ENCODE measurements at places on chromosomes 2 and 18.
A peak's percentile ranks its signal among the peaks of the same experiment; 100 is the strongest.

DNA sequence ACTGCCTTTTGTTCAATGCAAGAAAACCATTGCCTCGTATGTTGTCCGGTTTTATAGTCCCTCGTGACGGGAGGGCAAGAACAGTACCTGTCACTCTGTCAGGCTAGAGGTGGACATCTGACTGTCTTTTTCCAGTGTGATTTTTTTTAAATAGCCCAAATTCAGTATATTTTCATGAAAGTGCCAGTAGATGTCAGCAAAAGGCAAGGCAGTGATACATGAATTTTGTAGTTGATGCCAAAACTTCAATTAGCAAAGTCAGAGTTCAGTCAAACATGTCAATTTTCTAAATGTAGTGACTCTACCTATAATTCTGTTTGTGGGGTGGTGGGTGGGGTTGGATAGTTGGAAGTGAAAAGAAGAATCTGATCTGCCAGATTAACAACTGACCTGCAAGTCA is 296.0 kb upstream of the MC4R start:
- no peak for DNase-seq

GRCh38 chr2:168639441-168639898 is 163.0 kb upstream of the NOSTRIN start:
- no peak for DNase-seq

- DNase-seq, result no peak
Observed at GRCh38 chr2:216119146-216119545, 10.0 kb downstream of the XRCC5 start.

DNA sequence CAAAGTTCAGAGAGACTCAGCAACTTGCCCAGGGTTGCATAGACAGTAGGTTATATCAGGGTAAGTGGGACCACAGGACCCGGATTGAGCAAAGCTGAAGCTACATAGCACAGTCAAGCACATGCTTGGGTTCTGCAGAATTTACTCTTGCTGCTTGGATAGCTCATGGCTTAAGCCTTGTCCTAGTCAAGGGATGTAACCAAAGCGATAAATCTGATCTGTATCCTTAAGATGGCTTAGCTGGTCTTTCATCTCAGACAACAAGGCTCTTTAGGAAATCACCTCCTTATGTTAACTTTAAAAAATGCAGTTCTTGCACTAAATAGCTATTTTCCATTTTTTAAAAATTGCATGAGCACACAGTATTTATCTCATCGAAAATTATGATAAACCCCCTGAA is 158.5 kb downstream of the LPIN1 start:
- no peak for DNase-seq

DNA sequence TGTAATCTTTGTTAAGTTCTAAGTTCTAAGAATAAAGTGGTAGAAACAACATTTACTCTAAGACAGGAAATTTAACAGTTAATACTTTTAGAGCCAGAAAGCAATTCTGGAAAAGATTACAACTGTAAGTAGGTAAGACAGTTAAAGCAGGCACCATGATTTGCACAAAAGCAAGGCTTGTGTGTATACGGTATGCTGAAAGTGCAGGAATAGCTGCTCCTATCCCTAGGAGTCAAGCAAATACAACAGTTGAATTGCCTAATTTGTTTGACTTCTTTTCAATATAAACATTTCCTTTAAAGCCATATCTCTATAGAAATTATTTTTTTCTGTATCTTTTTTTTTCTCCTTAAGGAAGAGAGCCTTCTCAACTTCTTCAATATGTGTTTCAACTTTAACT is 116.4 kb downstream of the KCNJ3 start:
- DNase-seq, result no peak

DNA sequence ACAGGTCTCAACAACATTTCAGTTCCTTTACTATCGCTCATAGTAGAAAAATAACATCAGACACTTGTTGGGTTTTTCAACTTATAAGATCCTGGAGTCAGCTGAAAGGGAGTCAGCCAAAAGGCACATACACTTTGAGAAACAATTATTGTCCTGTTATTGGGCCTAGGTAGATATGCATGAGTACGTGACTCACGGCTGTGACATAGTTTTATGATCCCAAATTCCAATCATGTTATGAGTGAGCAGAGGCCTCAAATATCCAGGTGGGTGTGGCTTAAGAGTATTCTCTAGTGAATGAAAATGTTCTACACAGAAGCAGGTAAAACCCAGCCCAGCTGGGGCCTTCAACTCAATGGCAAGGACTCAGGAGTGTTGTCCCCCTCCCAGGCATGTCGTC is 27.2 kb downstream of the SERPINB8 start:
- no peak for DNase-seq

DNA sequence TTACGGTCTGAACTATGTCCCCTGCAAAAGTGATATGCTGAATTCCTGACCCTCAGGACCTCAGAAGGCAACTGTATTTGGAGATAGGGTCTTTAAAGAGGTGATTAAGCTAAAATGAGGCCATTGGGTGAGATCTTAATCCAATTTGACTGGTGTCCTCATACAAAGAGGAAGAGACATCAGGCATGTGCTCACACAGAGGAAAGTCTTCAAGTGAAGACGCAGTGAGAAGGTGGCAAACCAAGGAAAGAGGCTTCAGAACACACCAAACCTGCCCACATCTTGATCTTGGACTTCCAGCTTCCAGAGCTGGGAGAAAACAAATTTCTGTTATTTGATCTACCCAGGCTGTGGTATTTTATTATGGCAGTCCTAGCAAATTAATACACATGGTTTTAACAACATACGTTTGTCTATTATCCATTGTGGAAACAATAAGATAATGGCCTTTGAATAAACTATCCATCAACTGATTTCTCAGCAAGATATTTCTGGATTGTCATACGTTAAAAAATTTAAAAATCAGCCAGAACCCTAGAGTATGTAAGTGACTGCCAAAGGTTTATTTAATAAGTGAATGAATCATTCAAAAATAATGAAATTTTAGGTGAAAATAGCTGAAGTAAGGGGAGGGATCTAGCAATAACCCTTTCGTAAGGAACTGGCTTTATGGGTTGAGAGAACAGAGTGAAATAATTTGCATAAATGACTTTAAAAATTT is 6.5 kb downstream of the WIPF1 start:
- no peak for DNase-seq

GRCh38 chr2:12046641-12047040 is 300.2 kb downstream of the LPIN1 start:
- DNase-seq, result no peak

DNA sequence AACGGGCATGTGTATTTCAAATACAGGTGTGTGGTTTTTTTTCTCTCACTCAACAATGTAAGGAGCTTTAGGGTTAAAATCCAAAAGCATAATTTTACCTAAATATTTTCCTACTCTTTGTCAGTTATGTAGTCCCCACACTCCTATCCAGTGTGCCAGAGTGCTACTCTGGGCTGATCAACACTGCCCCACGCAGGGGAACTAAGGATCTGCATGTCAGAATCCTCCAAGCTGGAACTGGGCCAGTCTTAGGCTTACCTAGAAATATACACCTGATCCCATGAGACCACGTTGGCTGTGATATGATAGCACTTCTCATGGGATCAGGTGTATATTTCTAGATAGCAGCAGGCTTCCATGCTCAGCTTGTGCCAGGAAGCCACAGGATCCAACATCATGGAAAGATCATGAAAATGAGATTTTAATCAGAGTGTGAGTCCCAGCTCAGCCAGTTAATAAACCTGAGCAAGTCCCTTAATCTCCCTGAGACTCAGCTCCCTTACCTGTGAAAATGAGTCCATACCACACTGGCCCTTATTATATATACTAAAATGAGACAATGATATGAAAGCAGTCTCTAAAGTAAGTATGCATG is 29.7 kb downstream of the CCDC141 start:
- peak; percentile 33 for DNase-seq

DNA sequence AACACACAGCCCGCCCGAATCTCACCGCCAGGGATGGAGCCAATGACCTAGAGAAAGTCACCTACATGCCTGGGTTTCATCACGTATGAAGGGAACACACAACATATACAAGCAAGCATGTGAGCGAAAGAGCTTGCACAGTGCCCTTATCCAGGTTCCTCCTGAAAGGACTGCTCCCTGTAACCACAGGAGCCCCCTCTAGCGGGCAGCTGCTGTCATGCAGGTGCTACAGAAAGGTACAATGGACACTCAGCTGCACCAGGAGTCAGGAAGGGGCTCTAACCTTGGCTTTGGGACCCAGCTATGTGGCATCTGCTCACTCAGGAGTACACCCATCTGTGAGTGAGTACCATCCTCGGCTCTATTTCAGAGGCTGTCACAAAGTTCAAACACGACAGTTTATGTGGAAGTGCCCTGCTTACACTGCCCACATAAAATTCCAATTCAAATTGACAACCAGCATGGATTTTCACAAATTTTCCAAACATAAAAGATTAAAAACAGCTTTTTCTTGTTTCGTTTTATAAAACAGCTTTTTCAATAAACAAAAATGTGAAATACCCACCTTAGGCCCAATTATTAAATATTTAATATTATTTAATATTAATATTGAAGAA is 3.5 kb downstream of the NDUFA10 start:
- peak; percentile 69 for DNase-seq

GRCh38 chr2:181354626-181355025 is 102.6 kb upstream of the ITGA4 start:
- no peak for DNase-seq

DNA sequence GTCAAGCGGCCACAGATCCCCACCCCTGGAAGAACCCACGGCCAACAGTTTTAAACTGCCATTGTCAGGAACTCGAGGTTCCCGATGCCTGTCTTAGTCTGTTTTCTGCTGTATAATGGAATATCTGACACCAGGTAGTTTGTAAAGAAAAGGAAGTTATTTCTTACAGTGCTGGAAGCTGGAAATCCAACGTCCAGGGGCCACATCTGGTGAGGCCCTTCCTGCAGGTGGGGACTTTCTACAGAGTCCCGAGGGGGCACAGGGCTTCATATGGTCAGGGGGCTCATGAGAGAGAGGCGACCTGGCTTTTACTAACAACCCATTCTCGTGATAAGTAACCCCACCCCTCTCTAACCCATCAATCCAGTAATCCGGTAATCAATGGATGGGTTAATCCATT is 501.6 kb upstream of the MYT1L start:
- no peak for DNase-seq

GRCh38 chr18:24296276-24296675 is 101.3 kb downstream of the OSBPL1A start:
- DNase-seq, result no peak

- no peak for DNase-seq
Observed at GRCh38 chr2:18788592-18788991, 199.2 kb upstream of the NT5C1B start.

DNA sequence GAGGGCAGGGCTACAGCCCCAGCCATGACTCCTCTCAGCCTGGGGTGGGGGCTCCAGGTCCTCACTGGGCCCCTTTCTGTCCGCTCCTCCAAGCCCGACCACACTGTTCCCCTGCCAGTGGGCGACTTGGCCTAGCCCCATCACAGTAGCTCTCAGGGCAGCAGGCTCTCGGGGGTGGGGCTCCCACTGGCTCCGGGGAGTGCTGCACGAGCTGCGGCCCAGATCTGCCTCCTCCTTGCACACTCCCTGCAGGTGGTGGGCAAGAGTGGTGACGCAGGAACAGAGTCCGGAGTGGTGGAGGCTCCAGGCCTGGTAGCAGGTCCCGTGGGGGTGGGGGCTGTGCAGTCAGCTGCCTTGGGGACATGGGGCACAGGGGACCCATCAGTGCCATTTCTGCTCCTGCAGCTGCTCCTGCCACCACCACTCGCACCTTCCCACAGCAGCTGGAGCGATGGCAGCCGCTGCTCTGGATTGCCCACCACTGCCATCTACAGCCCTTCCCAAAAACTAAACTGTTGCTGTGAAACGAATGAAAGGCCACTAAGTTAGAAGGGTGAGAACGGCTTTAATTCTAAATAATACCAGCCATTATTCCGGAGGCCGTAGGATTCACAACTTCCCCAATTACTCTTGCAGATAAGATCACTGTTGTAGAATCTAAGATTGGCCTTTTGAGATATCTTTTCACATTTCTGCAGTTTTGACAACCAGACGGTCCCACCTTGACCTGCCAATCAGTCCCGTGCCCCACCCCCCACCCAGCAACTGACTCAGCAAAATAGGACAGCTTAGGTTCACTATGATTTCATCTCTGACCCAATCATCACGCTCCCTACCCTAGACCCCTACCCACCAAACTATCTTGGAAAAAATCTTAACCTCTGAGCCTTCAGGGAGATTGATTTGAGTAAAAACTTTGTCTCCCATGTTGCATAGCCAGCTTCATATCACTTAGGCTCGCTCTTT is 530.2 kb downstream of the DCC start:
- no peak for DNase-seq

DNA sequence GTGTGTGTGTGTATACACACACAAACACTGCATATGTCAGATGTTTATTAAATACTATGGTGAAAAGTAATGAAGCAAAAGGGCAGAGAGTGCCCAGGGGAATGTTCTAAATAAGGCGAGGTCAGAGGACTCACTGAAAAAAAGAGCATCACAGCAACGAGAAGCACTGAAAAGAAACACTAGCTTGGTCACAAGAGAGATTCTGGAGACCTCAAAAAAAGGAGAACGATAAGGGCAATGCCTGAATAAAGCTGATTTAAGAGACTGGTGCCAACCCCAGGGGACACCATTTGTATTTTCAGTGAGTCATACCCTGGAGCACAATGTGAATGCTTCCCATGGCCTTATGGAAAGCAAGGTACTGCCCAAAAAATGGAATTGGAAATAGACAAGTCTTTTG is 14.5 kb downstream of the SLC40A1 start:
- no peak for DNase-seq

DNA sequence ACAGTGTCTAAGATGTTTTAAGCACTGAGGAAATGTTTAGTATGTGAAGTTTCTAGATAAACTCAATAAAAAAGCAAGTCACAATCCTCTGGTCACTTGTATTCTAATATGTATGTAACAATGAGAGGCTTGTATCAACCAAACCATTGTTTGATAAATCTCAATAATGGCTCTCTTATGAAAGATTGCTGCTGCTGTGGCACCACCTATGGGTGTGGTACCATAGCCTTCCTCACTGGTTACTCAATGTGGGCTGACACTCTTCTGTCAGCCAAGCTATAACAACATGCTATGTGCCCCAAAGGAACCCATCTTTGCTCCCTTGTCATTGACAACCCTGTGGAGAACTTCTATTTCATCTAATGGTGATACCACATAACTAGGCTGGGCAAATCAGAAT is 12.6 kb upstream of the RAB1A start:
- DNase-seq, result no peak

- DNase-seq, result no peak
Observed at GRCh38 chr2:166803373-166804000, 84.8 kb upstream of the XIRP2 start.

GRCh38 chr2:66846887-66847286 is 412.0 kb downstream of the MEIS1 start:
- no peak for DNase-seq

GRCh38 chr2:1727101-1727771 is 17.1 kb downstream of the PXDN start:
- no peak for DNase-seq

DNA sequence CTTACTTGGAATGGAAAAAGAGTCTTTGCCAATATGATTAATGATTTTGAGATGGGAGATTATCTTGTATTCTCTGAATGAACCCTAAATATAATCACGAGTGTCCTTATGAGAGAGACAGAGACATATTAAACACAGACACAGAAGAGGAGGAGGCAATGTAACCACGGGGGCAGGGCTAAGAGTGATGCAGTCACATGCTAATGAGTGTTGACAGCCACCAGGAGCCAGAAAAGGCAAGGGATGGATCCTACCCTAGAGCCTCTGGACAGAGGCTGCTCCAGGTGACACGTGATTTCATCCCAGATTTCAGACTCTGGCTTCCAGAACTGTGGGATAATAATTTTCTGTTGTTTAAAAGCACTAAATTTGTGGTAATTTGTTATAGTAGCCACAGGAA is 679.6 kb downstream of the MBD2 start:
- DNase-seq, result no peak
